ENCODE measurements at places on chromosomes 16 and 17.

GRCh38 chr17:57735230-57735629 lies 9.9 kb downstream of the CCDC182 start:
- DNase-seq = no peak

GRCh38 chr17:81486199-81486810 lies 26.3 kb downstream of the ACTG1 start:
- no peak for DNase-seq

DNA sequence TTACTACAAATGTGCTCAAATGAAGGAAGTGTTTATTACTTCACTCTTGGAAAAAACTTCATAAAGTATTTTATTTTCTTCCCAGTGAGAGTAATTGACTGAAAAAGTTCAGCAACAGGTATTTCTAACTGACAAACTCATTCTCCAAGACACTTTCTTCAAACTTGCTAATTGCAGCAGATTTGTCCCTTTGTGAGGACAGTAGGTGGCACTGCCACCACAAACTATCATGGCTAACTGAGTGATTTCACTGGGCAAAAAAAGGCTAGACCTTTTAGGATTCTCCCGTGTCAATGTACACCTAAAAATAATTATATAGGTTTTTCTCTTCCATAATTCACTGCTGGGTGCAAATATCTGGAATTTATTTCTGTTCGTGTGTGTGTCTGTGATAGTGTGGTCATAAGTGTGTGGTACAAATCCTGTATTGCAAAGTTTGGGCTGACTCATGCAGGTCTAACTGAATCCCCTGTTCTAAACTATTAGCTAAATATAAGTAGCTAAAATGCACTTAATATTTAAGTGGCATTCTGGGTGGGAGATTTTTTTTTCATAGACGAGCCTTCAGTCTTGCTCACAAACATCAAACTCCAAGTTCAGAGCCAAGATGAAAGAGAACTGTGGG lies 3.9 kb downstream of the HS3ST3A1 start:
- no peak for DNase-seq

DNA sequence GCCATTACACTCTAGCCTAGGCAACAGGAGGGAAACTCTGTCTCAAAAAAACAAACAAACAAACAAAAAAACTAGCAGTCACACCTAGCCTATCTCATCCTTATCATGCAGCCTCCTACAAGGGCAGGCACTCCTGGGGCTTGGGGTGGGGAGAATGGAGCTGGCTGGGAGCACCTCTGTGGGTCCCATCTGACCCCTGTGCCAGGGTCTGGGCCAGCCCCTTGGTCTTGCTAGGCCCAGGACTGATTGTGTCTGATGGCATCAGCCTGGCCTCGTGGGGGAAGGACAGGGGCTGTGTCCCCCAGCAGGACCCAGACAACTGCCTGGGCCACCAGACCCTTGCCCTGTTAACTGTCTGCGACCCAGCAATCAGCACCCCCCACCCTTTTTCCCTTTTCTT lies 49.8 kb downstream of the SREBF1 start:
- no peak for DNase-seq

DNA sequence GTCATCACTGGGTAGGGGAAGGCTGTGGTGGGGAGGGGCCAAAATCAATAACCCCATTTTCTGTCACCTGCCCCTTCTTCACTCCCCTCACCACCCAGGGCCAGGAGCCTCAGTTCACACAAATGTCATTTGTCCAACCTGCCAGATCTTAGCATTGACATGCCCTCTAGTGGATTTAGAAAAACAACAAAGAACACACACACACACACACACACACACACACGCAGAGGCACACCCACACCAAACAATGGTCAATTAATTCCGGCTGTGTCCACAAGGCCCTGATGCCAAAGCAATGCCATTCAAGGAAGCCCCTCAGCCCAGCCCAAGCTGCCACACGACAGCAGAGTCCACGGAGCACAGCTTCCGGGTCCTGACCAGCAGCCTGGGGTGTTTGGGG lies 68.4 kb downstream of the NOG start:
- DNase-seq = no peak

DNA sequence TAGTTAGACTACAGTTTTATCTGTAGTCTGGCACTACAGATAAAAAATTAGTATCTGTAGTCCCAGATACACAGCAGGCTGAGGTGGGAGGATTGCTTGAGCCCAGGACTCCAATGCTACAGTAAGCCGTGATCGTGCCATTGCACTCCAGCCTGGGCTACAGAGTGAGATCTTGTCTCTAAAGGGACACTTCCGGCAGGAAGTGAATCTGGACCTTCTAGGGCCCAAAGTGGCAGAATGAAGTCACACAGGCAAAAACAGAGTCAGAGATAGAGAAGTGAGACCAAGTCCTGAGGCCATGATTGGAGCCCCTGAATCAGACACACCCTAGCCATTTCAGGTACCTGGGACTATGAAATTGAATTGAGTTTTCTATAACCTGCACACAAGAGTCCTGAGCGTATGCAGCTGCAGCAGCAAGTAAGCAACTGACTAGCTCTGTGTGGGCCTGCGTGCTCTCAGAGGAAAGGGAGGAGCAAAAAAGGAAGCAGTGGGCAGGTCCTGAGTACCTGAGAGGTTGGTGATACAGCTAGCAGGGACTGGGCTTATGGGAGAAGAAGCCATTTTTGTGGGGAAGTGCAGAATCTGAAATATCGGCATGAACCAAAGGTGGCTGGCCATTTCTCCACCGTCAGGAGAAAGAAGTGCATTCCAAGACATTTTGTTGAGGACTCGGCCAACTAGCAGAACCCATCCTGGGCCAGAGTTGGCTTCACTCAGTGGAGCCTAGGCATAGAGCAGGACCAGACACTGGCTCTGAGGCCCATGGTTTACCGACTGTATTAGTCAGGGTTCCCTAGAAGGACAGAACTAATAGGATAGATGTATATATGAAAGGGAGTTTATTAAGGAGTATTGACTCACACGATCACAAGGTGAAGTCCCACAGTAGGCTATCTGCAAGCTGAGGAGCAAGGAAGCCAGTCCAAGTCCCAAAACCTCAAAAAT lies 27.2 kb upstream of the BRD7 start:
- DNase-seq = no peak
